ENCODE measurements at places on chromosomes 6 and 20.

GRCh38 chr6:141244366-141244765 lies 888.4 kb upstream of the GJE1 start:
- DNase-seq = no peak

- no peak for DNase-seq
Observed at GRCh38 chr6:16352258-16352635, 113.9 kb downstream of the GMPR start.

- DNase-seq = no peak
Observed at GRCh38 chr20:63225082-63225454, 9.1 kb upstream of the YTHDF1 start.

- DNase-seq = no peak
Observed at GRCh38 chr6:74879234-74879633, 326.6 kb downstream of the COL12A1 start.

- no peak for DNase-seq
Observed at GRCh38 chr6:5462856-5463255, 201.5 kb downstream of the FARS2 start.

DNA sequence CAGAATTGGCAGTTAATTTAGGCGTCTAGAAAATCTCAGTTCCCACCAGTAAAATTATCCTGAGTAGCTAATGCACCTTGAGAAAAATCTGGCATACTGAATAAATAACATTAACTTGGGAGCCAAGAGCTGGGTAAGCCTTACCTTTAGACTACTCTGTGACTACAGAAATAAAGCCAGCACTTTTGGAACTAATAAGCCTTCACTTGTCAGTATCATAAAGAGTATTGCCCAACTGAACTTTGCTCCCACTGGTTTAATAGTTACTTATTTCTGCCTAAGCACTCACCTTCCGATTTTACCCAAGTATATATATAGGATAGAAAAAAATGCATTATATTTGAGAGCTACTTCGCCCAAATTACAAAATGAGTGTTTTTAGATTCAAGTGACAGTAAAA lies 10.7 kb downstream of the FAM8A1 start:
- no peak for DNase-seq

GRCh38 chr20:22324505-22324904 lies 259.9 kb downstream of the FOXA2 start:
- no peak for DNase-seq

DNA sequence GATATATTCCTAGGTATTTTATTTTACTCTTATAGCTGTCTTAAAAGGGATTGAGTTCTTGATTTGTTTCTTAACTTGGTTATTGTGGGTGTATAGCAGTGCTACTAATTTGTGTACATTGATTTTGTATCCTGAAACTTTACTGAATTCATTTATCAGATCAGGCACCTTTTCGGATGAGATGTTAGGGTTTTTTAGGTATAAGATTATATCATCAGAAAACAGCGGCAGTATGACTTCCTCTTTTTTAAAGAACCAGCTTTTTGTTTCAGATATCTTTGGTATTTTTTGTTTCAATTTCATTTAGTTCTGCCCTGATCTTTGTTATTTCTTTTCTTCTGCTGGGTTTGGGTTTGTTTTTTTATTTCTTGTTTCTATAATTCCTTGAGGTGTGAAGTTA lies 382.4 kb upstream of the ADGRB3 start:
- no peak for DNase-seq

- no peak for DNase-seq
Observed at GRCh38 chr6:155142168-155143028, 121.4 kb upstream of the CLDN20 start.

DNA sequence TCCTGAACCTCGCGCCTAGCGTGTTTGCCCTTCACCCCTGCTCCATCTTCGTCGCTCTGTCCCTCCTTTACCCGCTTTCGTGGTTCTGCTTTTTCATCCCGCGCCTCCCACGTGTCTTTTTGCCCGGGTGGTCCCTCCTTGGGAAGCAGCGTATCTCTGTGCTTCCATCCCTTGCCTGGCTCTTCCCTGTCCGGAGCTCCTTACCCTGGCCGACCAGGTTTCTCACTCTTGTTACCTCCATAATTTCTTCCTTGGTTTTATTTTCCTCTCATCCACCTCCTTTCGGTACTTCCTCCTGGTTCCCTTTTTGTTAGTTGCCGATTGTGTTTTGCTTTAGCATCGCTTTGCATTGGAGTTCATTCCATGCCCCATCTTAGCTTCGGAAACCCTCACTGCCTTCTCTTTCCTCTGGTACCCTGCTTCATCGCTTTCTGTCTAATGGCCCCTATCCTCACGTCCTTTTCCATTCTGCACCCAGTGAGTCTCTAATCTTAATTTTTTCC lies 735 bp downstream of the FAM135A start:
- no peak for DNase-seq

GRCh38 chr20:4699216-4699615 lies 22.5 kb upstream of the PRND start:
- DNase-seq = no peak

DNA sequence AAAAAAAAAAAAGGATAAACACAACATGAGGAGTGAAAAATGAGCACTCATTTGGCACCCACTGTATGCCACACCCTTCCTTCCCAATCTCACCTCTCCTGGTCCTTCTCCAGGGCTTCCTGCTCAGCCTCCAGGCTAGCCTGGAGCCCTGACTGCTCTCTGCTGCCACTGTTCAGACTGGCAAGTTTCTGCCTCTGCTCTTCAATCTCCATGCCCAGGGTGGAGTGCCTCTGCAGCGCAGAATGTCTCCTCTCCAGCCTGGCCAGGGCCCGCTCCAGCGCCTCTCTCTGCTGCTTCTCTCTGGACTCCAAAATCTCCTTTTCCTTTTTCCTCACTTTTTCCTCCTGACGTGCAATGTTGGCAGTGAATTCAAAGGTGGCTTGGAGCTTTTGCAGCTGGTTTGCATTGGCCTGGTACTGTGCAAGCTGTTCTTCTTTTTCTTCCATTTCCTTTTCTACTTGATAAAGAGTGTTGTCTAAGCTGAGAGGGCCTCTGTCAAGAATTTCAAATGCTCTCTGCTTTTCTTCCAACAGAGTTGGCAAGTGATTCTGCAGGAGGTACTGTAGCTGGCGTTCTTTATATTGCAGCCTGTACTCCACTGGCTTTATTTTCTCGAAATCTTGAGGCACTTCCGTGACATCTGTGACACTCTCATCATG lies 194.4 kb downstream of the KIF16B start:
- DNase-seq = no peak

DNA sequence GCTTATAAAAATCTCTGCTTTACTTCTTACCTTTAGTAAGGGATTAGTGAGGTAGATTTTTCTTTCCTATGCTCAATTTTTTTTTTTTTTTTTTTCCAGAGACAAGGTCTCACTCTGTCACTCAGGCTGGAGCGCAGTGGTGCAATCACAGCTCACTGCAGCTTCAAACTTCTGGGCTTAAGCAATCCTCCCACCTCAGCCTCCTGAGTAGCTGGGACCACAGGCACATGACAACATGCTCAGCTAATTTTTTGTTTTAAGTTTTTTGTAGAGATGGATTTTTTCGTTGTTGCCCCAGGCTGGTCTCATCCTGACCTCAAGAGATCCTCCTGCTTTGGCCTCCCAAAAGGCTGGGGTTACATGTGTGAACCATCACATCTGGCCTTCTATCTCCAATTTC lies 58.9 kb upstream of the RREB1 start:
- DNase-seq = no peak

DNA sequence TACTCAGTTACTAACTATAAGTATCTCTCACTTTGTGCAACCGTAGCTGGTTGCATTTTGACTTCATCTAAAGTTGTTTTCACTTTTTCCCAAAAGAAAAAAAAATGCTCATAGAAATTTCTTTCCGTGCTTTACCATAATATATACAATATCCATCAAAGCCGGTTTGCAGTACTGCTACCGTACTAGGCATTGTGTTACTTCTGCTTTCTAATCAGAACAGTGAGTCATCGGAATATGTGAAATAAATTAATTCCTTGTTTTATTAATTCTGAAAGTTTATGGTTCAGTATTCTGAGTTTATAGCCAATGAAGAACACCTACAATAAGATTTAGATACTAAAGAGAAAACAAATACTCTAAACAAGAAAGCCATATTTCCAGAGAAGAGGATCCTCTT lies 72.5 kb downstream of the TNFRSF21 start:
- DNase-seq = no peak

- no peak for DNase-seq
Observed at GRCh38 chr6:50663806-50664205, 49.5 kb upstream of the TFAP2D start.

DNA sequence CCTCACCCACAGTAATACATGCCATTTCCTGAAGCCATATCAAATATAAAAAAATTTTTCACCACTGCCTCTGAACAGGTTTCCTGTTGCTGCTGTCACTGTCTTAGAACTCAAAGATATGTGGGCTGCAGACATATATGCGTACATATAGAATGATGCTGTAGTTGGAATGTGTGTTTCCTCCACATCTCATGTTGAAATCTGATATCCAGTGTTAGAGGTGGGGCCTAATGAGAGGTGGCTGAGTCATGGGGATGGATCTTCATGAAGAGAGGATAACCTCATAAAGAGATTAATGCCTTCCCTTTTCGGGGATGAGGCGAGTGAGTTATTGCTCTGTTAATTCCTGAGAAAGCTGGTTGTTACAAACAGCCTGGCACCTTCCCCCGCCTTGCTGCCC lies 7.7 kb upstream of the SCP2D1 start:
- DNase-seq = no peak

- DNase-seq = no peak
Observed at GRCh38 chr6:101851911-101852310, 458.4 kb downstream of the GRIK2 start.

- DNase-seq = no peak
Observed at GRCh38 chr6:72703093-72703492, 81.2 kb downstream of the KCNQ5 start.

DNA sequence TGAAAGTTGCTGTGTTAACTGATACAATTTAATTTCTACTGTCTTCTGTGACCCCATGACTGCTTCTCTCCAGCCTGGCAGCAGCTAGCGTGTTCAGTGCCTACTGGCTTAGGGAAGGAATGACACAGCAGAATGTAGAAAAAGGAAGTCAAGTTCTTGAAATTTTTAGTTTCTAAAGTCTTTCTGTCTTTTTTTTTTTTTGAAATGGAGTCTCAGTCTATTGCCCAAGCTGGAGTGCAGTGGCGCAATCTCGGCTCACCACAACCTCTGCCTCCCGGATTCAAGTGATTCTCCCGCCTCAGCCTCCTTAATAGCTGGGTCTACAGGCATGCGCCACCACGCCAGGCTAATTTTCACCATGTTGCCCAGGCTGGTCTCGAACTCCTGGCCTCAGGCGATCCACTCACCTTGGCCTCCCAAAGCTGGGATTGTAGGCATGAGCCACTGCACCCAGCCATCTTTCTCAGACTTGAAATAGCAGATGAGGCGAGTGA lies 39.3 kb downstream of the PCNA start:
- DNase-seq = no peak
